ENCODE measurements at places on chromosomes 5 and 9.

DNA sequence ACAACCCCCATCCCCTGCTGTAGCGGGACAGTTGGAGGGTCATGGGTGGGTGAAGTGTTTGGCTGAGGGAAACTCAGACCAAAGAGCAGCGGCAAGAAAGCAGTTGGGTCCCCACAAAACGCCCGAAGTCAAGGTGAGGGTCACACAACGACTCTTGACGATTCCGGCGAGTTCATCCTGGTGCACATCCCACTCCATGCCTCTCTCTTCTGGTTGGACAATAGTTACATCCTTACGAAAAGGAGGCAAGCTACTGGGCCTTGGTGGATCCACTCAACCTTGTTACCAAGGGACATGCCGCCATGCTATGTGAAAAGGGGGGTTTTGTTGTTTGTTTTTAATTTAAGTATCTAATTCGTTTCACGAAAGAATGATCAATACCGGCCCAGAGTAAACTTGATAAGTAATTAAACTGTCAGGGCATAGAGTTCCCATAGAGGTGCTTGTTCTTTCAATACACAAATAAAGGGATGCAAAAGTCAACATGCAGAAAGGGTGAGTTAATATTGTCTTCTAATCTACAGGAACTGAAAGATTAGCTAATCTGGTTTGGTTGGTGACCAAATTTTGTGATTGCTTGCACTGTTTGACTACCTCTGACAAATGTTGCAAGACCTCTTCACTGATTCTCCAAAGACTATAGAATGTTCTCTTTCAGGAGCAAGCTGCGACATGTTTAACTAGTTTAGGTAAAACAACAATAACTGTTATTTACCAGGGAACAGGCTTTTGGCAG lies 732 bp upstream of the SMIM15 start:
- no peak for DNase-seq

GRCh38 chr5:135053989-135054388 lies 20.0 kb upstream of the PITX1 start:
- DNase-seq, result no peak

- DNase-seq, result no peak
These were observed 212.4 kb upstream of the DMRT1 start for GRCh38 chr9:629146-629545.

DNA sequence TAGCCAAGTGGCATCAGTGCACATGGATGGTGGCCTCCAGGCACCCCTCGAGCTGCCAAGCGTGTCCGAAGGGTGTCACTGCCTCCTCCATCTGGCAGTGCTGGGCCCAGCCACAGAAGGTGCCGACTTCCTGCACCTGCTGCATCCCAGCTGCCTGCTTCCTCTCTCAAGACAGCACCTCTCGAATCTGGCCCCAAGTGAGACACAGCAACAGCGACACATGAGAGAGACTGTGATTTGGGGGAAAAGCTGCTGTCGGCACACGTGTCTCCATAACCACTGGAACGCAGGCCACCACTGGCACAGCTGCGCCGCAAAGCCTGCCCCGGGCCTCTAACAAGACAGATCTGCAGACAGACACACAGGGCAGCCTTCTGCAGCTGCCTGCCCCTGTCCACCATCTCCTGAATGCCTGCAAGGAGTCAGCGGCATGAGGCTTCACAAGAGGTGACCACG lies 8.8 kb downstream of the CLPTM1L start:
- no peak for DNase-seq

DNA sequence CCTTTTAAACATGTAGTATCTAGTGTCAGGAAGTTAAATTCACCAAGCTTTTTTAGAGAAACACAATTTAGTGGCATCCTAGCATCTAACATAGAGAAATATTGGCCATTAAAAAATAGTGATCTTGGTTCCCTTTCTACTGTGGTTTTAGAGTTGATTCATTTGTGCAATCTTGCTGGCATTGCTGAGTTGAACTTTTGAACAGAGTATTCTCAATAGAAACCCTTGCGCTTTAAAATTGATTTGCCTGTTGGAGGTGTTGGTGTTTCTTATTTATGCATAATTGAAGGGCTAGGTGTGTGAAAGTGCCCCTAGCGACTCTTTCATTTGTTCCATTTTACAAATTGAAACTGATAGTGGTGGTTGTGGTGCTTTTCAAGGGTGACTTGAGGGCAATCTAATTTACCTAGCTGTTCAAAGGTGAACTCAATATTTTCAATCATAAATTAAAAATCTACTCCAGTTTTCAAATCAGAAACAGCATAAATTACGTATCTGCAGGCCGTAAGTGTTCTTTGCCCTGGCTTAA lies 73.0 kb upstream of the MPDZ start:
- DNase-seq, result no peak

GRCh38 chr5:55768279-55768678 lies 30.4 kb downstream of the DDX4 start:
- no peak for DNase-seq

- no peak for DNase-seq
These were observed 170.9 kb downstream of the DCP2 start for GRCh38 chr5:113147537-113147936.

DNA sequence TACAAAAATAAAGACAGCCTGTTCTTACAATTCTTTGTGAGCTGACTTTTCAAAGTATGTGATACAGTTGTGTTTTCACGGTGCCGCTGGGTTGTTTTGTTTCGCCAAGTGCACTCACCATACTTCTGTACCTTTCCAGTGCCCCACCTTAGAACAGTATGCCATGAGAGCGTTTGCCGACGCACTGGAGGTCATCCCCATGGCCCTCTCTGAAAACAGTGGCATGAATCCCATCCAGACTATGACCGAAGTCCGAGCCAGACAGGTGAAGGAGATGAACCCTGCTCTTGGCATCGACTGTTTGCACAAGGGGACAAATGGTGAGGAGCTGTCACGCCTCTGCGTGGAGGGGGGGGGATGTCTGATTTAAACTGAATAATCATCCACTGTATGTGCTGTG lies 12.9 kb downstream of the CCT5 start:
- no peak for DNase-seq

GRCh38 chr5:75138689-75139088 lies 86.3 kb upstream of the GCNT4 start:
- DNase-seq, result no peak

DNA sequence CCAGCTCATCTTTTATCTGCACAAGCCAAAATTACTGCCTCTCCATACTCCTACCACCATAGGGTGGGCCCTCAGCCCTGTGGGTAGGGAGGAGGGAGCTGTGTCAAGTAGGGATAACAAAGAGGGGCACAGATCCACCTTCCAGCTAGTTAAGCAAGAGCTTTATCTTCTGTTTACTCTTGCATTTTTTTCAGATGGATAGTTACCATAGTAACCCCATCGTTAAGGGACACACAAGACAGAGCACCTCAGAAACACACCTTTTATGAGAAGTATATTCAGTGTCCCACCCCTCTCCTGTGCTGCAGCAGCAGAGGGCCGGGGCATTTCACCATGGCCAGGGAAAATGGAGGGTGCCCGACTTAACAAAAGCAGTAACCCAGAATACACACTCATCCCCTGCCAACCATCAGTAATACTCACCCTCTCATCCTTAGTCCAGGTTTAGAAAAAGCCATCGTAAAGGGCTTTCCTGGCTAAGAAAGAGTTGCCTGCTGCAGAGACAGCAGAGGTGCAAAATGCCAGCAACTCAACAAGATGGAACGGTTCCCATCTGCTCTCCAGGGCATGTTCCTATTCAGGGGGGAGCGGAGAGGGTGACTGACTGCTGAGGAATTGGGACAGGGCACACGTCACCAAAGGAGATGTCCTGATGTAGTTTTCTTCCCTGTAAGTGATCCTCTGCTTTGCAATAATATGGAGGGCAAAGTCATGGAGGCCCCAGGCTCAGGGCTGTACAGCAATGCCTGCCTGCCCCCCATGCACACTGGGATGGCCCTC lies 25.1 kb downstream of the MACROH2A1 start:
- DNase-seq, result no peak

DNA sequence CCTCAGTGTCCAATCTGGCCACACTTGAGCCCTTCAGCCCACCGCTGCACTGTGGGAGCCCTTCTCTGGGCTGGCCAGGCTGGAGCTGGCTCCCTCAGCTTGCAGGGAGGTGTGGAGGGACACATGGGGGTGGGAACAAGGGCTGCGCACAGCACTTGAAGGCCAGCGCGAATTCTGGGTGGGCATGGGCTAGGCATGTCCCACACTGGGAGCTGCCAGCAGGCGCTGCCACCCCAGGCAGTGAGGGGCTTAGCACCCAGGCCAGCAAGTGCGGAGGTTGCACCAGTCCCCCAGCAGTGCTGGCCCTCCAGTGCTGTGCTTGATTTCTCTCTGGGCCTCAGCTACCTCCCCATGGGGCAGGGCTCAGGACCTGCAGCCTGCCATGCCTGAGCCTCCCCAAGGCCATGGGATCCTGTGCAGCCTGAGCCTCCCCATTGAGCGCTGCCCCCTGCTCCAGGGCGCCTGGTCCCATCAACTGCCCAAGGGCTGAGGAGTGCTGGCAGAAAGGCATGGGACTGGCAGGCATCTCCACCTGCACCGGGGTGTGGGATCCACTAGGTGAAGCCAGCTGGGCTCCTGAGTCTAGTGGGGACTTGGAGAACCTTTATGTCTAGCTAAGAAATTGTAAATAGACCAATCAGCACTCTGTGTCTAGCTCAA lies 148.2 kb downstream of the EMB start:
- no peak for DNase-seq

DNA sequence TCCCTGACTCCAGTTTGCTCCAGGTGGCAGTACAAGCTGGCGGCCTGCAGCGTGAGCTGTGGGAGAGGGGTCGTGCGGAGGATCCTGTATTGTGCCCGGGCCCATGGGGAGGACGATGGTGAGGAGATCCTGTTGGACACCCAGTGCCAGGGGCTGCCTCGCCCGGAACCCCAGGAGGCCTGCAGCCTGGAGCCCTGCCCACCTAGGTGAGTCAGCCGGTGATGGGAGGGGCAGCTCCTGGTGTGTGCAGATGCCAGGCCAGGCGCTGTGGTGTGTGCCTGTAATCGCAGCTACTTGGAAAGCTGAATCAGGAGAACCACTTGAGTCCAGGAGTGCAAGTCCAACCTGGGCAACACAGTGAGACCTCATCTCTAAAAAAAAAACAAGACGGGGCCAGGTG lies 10.0 kb upstream of the CACFD1 start:
- no peak for DNase-seq

DNA sequence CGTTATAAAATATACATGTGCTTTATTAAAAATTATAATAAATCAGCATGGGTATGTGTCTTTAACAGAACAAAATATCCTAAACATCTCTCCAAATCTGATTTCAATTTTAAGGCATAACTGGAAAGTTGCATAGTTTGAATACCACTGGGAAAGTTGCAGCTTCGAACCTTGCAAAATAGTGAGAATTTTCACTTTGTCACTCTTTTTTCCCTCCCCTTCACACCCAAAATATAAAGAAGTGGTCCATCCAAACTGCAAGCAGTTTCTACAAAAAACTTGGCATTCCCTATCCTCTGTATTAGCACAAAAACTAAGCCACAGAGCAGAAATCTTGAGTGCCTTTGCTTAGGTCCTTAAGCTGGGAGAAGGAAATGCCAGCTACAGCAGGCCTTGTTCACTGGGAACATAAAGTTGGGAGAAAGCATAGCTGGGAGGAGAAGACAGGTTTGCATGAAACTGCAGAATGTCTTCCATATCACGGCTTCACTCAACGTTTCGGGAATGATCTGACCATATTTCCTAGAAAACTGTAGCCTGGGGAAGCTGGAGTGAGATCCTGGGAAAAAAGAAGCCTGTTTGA lies 400.3 kb downstream of the EBF1 start:
- DNase-seq, result no peak

DNA sequence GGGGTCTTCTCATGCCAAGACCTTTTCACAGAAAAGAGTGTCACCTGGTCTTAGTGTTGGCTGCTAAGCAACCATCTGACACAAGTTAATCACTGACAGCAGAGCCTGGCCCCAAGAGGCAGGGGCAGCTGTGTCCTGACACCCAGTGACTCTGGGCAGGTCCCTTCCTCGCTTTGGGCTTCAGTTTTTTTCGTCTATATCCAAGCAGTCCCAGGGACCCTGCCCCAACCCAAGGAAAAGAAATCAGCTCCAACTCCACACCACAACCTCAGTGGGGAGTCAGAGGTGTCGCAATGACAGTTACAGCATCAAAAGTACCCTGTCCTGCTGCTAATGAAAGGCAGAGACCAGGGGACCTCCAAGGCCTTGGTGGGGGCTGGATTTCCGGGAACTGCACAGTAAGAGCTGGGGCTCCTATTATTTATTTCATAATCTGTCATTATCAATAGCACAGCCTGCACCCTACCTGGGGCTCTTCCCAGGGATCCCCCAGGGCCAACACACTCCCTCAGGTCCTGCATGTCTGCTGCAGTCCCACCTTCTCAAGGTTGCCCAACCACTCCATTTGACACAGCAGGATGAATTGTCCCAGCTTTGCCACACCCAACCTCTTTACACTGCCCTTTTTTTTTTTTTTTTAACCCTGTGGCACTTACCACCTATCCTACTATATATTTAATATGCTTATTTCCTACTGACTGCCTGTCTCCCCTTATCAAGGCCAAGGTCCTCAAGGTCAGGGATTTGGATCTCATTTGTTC lies 9.4 kb downstream of the ANKS6 start:
- DNase-seq, result no peak

- DNase-seq, result no peak
These were observed 130.5 kb downstream of the MVB12B start for GRCh38 chr9:126457175-126457547.

GRCh38 chr5:16461026-16461425 lies 4.6 kb downstream of the ZNF622 start:
- no peak for DNase-seq

DNA sequence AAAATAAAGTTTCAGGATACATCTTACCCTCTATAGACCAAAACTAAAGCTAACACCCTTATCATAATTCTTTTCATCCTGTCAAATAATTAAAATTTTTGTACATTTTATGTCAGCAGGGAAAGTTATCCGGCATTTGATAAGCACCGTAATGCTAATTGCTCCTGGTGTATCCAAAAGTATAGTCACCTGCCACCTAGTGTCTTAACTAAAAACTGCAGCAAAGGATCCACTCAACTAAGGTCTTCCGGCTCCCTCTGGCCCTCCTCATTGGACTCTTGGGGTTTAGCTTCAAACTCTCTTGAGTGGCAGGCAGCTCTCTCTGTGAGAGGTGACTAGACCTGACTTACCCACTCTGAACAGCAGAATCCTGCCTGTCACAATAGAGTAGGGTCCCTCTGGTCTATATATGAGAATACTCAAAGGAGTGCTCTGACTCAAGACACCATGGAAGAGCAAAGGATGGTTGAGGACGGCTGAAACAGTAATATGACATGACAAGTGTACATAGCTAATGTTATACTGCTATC lies 60.4 kb upstream of the CAST start:
- peak; percentile 56 for DNase-seq

- no peak for DNase-seq
These were observed 87.3 kb downstream of the LIFR start for GRCh38 chr5:38468978-38469706.

DNA sequence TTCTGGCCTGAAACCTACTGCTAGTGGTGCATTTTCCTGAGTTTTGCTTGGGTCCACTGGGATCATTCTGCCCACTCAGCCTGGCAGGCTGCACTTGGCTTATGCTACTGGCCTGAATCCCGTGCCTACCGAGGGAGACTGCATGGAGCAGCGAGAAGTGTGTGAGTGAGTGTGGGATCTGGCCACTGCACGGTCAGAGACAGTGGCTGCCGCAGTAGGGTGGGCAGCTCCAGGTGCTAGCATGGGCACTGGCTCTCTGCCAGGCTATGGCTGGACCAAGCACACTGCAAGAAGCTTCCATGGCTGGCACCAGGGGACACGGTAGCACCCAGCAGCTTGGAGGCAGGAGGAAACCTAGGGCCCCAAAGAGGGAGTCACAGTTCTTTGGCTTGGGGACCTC lies 1058.7 kb upstream of the ACO1 start:
- no peak for DNase-seq

Measured in stimulated activated CD4-positive, alpha-beta T cell treated with anti-CD3 and anti-CD28 coated beads, Interleukin-2, amount 100 ng/mL, for 4 hours (primary cell).